ENCODE measurements at places on chromosomes 5 and 9.
A peak's percentile ranks its signal among the peaks of the same experiment; 100 is the strongest.

GRCh38 chr5:159874263-159874662, 42.0 kb upstream of the ADRA1B start:
- peak; percentile 81 for DNase-seq

DNA sequence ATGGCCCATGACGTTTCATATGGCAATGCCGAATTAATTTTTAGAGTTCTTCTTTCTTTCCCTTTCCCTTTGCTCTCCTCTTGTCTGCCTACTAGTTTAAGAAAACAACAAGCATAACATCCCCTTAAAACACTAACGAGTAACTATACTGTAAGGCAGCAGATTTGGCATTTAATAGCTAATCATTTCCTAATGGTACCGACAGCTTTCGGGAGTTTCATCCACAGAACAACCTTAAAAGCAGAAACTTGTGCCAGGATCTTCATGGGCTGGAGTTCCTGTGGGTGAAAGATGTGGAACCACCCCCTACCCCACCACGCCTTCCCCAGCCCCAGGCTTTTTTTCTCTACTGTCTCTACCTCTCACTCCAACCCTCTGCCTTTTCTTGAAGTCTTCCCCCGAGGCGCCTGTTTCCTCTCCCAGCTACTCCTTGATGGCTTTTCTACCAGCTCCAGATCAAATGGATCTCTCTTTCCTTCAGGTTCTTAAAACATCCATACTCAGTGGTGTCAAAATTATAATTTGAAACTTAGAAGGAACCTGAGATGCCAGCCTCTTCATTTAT, 319.5 kb downstream of the PIK3R1 start:
- DNase-seq, result no peak

GRCh38 chr5:179698935-179699615, at the start of gene CANX:
Gene CANX, plus strand, starts transcription at chr5:179698967. Its CDS starts 6,715 bp downstream, at chr5:179705682.
- DNase-seq, result no peak

DNA sequence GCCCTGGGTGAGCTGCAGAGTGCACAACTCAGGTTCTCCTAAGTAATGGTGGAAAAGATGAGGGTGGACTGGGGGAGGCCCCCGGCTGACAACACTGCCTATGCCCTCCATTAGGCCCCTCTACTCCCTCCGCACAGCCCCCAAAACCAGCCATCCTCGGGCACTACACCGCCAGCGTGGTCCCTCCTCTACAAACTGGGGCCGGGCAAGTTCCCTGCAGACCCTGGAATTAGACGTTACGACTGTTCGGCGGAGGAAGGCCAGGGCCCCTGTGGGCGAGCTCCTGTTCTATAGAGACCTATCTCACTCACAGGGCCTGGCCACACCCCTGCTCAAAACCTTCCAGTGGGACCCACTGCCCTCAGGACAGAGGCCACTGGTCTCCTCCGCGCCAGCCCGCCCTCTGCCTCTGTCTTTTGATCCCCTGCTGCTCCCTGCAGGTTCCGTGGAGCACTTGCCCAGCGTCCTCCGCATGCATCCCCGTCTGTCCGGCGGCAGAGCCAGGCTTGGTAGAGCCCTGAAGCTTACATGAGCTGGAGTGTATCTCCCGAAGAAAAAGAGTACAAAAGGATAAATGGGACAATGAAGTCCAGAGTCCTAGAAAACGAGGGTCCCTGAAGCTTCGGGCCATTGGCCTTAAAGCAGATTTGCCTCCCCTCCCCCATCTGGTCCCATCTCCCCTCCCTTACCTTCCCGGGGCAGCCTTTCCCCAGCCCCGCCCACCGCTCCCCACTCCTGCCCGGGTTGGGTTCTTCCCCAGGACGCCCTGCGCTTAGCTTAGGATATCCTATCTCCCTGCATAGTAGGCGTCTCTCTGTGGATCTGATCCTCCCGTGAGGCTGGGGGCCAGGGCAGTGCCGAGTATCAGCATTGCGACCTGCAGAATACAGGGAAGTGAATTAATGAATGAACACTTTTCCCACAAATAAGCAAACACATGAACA, 71.3 kb downstream of the HRH2 start:
- DNase-seq, result no peak

DNA sequence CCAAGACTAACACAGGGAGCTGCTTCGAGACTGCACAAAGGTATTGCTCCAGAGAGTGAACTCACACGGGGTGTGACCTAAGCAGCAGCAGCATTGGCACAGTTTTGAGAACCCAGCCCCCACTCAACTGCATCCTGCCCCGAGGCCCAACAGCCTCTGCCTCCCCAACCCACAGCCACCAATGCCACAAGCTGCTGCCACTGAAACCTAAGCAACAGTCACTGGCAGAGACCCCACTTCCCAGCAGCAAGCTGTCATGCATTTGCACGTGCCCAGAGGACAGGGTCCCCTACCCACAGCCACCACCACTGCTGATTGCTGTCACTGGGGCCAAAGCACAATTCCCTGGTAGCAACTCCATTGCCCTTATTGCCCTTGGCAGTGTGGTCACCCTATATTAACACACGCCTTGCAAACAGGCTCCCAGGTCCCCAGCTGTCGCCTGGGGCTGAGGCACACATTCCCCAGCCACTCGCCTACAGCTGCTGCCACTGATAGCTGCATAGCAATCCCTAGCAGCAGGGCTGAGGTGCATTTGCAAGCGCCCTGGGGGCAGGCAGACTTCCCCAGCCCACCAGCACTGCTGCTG, 141.0 kb downstream of the AGTPBP1 start:
- DNase-seq, result no peak

DNA sequence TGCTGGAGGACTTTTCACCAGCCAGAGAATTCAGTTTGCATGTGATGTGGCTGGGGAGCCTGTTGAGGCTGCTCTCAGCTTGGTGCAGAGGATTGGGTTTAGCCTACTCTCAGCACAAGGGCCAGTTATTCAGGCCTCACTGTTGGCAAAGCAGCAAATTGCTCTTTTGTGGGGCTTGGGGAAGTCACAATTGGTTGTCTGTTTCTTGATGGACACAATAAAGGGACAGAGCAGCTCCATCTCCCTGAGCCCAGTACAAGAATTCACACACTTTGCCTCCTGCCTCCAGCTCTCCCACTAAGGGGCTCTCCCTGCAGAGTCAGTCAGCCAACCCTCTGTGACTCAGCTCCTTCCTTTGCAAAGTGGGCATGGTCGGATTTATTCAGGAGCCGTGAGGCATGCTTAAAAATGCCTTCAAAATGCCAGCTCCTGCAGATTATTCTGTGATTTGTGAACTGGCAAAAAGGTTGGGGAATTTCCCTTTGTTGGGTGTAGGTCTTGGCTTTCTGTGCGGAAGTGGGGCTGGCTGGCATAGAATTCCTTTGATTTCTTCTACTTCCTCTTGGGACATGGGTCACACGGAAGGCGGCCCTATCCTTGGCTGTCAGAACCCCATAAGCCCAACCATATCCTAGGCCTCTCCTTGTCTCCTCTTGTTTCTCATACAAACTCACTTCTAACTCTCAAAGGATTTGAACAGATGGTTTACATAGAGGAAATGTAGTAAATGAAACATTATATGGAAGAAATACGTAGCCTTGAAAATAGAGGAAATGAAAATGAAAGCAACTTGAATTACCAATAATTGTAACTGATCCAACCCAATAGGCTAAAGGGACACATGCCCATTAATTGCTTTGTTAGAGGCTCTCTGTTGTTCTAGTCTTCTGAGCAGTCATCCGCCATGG, 118.7 kb upstream of the CD180 start:
- peak; percentile 86 for DNase-seq

GRCh38 chr5:140362311-140362710, 2.3 kb downstream of the SLC4A9 start:
- DNase-seq, result no peak

All from bronchial epithelial cell (primary cell).